ENCODE measurements at places on chromosomes 6 and 20.

GRCh38 chr6:150752409-150752808, 113.1 kb upstream of the MTHFD1L start:
- no peak for DNase-seq

DNA sequence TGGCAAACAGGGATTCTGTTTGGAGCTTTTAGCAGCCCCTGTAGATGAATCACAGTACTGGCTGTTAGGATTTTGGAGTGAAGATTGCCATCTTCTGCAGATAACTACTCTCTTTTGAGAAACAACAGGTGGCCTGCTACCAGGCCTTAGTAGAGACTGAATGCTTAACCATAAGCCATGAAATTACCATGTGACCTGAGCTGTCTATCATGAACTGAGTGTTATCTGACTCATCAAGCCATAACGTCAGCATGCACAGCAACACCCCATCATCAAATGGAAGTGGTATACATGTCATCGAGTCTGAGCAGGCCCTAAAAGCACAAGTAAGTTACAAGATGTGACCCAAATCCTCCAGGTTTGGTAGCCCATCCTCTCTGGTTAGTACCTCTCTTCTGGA, 132.6 kb downstream of the GPR63 start:
- DNase-seq, result no peak

- no peak for DNase-seq
These were observed 115.8 kb upstream of the GMDS start for GRCh38 chr6:2361195-2361594.

DNA sequence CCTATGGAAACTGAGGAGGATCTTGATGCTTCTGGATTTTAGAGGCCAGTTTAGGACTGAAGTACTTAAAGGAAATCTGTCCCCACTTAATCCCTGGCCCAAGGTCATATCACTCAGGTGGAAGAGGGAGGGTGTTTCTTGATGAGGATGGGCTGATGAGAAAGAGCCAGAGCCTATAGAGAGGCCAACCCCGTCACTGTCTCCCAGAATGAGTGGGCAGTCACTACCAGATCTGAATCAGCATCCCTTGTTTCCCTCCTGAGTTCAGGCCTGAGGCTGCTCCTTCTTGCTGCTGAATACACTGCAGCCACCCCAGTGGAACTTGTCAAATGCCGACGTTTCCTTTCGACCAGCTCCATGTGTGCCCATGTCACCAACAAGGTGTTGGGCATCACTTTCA, 14.8 kb downstream of the ARMC12 start:
- DNase-seq, result no peak

DNA sequence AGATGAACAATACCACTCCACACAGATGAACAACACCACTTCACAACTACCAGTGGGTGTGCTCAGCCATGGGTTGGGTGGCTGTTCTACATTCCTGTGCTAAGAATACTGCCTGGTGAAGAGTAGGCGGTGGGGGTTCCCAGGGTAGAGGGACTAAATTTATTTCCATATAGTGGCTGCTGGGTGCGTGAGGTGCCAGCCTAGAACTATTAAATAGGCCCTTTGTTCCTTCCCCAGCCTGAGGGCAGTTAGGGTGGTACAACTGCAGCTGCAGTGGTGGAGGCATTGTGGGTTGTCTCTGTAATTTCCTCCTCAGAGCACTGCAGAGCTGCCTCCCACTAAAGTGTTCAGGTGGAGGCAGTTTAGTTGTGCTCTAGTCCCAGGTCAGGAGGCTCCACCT, 618.4 kb downstream of the MMUT start:
- DNase-seq, result no peak

- no peak for DNase-seq
These were observed 108.4 kb upstream of the TNFAIP3 start for GRCh38 chr6:137758661-137759060.

GRCh38 chr20:8375898-8376297, 243.8 kb downstream of the PLCB1 start:
- no peak for DNase-seq
